Fibroblast of villous mesenchyme (primary cell): ENCODE measurements at places on chromosomes 7 and 10. TPM values are rescaled to one million over a fixed set of nuclear protein-coding genes. Genes with fewer than 3 reads are reported as not detected.

The MSMB gene
- total RNA-seq, result not detected in 2 replicates

DNA sequence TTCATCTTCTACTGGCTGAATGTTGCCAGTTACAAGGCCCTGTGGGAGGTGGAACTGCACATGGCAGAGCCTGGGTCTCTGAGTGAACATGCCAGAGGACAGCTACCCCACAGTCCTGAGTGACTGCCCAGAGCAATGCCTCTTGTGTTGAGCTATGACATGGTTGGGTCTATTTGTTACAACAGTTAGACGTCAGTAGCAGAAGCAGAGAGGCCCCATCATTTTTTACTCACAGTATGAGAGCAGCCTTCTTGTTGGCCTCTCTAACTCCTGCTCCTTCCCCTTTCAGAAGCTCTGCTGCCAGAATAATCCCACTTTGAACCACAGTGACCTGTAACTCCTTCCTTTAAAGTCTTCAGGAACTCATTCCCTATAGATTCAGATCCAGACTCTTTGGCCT, 30.8 kb upstream of the NRP1 start:
- DNase-seq, result no peak

The ELFN1 gene
- total RNA-seq, result 0.86 and 1.6 TPM in 2 replicates

The NKX1-2 gene
- not detected in 2 replicates for total RNA-seq

GRCh38 chr7:87416682-87417587, 58.5 kb downstream of the ABCB4 start:
- DNase-seq, result peak; percentile 75

DNA sequence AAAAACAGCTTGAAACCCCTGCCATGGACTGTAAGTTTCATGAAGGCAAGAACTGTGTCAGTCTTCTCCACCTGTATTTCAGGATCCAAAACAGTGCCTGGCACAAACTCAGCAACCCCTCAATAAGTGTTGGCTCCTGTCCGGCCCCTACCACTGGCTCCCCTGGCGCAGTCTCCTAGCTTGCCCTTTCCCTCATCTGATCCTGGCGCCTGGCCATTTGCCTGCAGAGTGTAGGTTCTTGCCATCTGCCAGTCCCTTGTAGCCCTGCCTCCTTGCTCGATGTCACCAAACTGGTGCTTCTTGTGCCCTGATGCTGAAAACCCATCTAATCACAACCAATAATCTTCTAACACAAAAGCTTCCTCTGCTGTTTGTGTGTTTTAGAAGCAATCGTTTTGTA, 60.4 kb downstream of the LGI1 start:
- no peak for DNase-seq

GRCh38 chr10:35606430-35606829, 1.3 kb downstream of the GJD4 start:
- peak; percentile 50 for DNase-seq

The HTR5A gene
- not detected in 2 replicates for total RNA-seq

- peak; percentile 39 for DNase-seq
Measured at GRCh38 chr10:10870523-10871241, 147.0 kb upstream of the CELF2 start.

GRCh38 chr10:86657396-86658011, 3.2 kb downstream of the OPN4 start:
- DNase-seq, result no peak

- no peak for DNase-seq
Measured at GRCh38 chr10:29785701-29786100, 150.9 kb upstream of the SVIL start.

DNA sequence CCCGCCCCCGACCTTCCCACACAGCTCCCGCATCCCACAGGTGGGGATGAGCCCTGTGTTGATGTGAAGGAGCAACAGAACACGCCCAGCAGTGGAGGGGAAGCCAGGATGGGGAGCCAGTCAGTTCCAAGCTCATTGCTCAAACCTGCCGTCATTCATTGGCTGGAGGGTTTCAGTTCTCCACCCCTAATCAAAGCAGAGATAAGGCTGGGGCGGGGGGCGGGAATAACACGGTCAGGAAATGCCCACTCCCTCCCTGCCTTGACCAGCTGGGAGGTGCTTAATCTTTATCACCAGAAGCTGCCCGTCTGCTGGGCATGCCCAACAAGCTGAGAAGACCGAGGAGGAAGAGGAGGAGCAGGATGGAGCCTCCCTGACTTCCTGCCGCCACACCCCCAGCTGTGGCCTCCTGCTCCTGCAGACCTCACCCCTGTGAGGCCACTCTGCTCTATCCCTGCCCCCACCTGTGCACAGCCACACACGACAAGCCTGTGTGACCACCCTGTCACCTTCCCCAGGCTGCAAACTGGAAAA, 265.1 kb downstream of the ZEB1 start:
- DNase-seq, result no peak

DNA sequence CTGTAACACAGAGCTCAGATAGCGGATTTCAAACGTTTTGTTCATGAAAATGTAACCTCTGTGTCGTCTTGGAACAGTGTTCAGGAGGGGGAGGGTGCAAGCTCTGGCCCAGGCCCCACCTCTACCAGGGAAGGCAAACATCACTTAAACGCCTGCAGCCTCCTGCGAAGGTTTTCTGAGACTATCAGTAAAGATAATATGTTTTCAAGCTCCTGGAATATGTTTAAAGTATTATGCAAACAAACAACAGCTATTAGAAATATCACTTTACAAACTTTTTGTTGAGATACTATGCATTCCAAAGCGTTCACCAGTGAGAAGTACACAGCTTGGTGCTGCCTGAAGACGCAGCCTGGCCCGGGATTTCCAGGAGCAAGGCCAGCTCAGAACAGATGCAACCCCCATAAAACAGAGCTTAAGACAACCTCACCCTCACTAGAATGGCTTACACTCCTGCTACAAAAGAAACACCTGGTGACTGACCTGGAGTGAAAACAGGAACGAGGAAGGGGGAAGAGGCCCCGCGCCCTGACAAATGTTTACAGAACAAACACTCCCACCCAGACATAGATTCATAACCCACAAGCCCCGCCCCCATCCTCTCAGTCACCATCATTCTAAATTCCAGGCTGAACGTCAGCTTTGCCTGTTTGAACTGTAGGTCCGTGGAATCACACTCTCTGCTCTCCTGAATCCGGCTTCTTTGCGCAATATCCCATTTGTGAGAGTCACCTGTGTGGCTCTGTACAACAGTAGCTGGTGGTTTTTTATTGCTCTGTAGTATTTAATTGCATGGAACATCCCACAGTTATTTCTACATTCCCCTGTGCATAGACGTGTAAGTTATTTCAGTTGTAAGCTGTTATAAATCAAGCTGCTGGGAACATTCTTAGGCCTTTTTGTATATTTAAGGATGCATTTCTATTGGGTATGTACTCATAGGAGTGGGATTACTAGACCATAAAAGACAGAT, 155.0 kb downstream of the PTPRN2 start:
- peak; percentile 51 for DNase-seq

The SORCS1 gene
- total RNA-seq, result not detected in 2 replicates

DNA sequence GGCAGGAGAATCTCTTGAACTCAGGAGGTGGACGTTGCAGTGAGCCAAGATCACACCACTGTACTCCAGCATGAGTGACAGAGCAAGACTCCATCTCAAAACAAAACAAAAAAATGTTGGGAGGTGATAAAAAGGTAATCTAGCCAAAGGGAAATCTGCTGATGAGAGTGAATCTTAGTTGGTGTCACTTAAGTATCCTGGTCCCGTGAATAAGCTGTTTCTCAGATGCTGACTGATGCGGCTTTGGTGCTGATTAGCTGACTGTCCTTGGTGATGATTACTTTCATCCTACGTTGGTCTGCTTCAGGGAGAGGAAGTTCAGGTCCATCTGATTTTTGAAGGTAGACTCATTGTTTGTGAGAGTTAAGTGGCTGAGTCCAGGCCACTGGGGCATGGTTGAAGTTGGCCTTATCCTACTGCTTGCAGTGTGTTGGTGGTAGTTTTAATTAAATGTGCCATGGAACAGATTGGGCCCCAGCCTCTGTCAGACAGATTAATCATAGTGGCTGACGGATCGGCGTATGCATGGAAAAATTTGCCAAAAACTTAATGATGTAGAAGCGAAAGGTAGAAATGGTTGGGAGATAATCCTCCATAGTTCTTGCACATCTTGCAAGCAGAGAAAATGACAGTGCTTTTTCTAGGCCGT, 17.4 kb upstream of the TMEM236 start:
- DNase-seq, result no peak

DNA sequence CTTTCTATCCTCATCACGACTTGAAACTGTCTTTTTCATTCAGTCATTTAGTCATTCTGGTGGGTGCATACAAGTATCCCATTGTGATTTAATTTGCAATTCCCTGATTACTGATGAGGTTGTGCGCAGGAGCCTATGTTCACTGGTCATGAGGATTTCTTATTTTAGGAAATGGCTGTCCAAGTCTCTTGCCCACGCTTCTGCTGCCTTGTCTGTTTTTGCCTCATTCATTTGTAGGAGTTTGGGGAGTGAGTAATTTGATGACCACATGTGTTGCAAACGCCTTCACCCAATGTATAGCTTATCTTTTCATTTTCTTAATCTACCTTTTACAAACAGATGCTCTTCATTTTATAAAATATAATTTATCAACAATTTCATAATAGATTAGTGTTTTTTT, 127.3 kb downstream of the ARHGAP22 start:
- DNase-seq, result no peak

GRCh38 chr7:130286881-130287280, 6.1 kb upstream of the CPA4 start:
- no peak for DNase-seq

DNA sequence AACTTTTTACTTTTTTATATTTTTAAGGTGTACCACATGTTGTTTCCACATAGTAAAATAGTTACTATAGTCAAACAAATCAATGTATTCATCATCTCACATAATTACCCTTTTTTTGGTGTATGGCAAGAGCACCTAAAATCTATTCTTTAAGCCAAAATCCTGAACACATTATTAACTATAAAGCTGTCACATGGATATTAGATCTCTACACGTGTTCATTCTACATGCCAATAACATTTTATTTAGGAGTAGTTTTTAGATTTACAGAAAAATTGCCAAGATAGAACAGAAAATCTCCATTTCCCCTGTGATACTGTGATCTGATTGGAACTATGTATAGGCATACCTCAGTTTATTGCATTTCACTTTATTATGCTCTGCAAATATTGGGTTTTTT, 137.1 kb downstream of the SH2D4B start:
- DNase-seq, result no peak

- DNase-seq, result no peak
Measured at GRCh38 chr10:104035194-104036068, 50.2 kb downstream of the COL17A1 start.

The SFRP4 gene
- 0.32 and 0.43 TPM in 2 replicates for total RNA-seq

DNA sequence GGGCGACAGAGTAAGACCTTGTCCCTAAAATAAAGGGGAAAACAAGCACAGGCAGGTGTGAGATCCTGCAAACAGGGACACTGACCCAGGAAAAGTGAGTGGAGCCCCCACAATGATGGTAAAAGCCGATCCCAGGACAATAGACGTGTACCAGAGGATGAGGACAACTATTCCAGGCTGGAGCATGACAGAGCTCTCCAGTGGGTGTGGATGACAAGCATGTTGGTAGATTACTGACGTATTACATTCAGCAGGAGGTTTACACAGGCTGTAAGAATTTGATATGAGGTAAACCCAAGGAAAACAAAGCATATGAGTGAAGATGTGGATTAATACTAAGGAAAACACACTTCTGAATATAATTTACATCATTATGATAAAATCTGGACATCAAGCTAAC, 27.8 kb upstream of the SMURF1 start:
- DNase-seq, result no peak

GRCh38 chr7:132286836-132287235, 289.4 kb downstream of the PLXNA4 start:
- DNase-seq, result no peak

GRCh38 chr10:7610651-7611389, 55.9 kb downstream of the ITIH5 start:
- peak; percentile 56 for DNase-seq
